WTC11 (cell line): ENCODE measurements at places on chromosomes 7 and 10. TPM values are rescaled to one million over a fixed set of nuclear protein-coding genes. Genes with fewer than 3 reads are reported as not detected.

Gene PILRA
- total RNA-seq, result 1.8 to 3.2 TPM (median 3.0 TPM) in 3 replicates

- no peak overlapping the region for H3K27ac ChIP-seq
- peaks cover 25% of the 10 kb centered on the region for H3K4me1 ChIP-seq
- no peak for DNase-seq
Observed at GRCh38 chr7:117076426-117076943, 123.2 kb downstream of the ST7 start.

Gene RELN
- total RNA-seq, result 0.20 to 0.53 TPM (median 0.44 TPM) in 3 replicates

DNA sequence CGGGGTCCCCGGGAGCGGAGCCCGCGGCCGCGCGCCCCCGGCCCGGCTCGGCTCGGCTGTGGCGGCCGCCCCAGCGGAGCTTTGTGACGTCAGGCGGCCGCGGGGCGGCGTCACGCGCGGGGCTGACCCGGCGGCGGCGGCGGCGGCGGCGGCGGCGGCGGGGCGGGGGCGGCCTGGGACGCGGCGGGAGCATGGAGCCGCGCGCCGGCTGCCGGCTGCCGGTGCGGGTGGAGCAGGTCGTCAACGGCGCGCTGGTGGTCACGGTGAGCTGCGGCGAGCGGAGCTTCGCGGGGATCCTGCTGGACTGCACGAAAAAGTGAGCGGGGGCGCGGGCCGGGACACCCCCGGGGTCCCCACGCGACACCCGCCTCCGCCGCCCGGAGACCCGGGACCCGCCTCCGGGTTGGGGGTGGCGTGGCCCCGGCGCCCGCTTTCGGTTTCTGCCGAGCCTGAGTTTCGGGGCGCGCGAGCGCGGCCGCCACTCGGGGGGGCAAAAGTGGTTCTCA lies at the start of gene PWWP2B:
PWWP2B (plus strand) TSS at position 165 of the 506 bp plus-strand sequence; CDS start at position 192, 27 bp downstream.
- H3K27me3 ChIP-seq, result peaks cover 4% of the 10 kb centered on the region; the same call in 1 of the 2 replicates
- H3K27ac ChIP-seq, result peak within 1 kb of the TSS; percentile 76
- no peaks in the 10 kb centered on the region for H3K36me3 ChIP-seq
- peak within 1 kb of the TSS; percentile 74 for H3K4me3 ChIP-seq
- peaks cover 17% of the 10 kb centered on the region for H3K4me1 ChIP-seq

GRCh38 chr10:75740541-75740940 lies 309.1 kb downstream of the LRMDA start:
- H3K4me1 ChIP-seq, result peaks cover 16% of the 10 kb centered on the region
- no peaks in the 10 kb centered on the region for H3K27me3 ChIP-seq
- H3K36me3 ChIP-seq, result no peaks in the 10 kb centered on the region; the same call in 1 of the 2 replicates
- no peak overlapping the region for H3K27ac ChIP-seq
- DNase-seq, result no peak
- H3K4me3 ChIP-seq, result no peak overlapping the region

- no peak overlapping the region for H3K4me3 ChIP-seq
- H3K27ac ChIP-seq, result no peak overlapping the region
- no peaks in the 10 kb centered on the region for H3K4me1 ChIP-seq
- no peaks in the 10 kb centered on the region for H3K27me3 ChIP-seq
- DNase-seq, result no peak
- no peaks in the 10 kb centered on the region for H3K36me3 ChIP-seq
Observed at GRCh38 chr10:86325158-86325557, 41.4 kb downstream of the GRID1 start.

DNA sequence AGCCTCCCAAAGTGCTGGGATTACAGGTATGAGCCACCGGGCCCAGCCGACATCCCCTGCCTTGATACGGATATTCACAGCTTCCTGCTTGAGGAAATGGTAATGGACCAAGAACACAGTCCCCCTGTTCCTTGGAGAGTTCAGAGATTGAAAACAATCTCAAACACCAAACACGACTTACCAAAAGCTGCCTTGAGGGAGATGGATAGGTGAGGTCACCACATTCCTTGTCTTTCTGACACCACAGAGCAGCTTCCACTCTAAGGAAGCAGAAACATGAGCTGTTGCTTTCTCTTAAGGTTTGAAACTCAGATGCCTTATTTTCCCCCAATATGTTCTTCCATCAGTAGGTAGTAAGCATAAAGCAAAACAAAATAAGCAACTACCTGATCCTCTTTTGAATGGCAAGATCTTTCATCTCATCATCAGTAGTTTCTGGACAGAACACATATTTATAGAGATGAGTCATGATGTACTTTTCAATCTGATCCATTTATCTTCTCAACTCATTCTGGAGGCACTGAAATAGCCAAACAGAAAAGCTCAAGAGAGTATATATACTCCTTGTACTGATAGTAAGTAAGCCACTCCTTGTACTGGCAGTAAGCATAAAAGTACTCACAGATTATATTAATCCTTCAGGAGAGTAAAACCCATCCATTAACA lies 199.1 kb upstream of the KCTD7 start:
- DNase-seq, result no peak
- no peaks in the 10 kb centered on the region for H3K36me3 ChIP-seq
- H3K4me1 ChIP-seq, result no peaks in the 10 kb centered on the region
- H3K27me3 ChIP-seq, result no peaks in the 10 kb centered on the region; the same call in 1 of the 2 replicates

Gene RBP3
- not detected in 3 replicates for total RNA-seq

GRCh38 chr7:2013381-2014311 lies 219.1 kb downstream of the MAD1L1 start:
- no peaks in the 10 kb centered on the region for H3K27me3 ChIP-seq
- H3K4me1 ChIP-seq, result no peaks in the 10 kb centered on the region
- peak; percentile 5 for DNase-seq
- peak overlapping the region; percentile 42; the same call in 1 of the 2 replicates for H3K27ac ChIP-seq
- no peaks in the 10 kb centered on the region for H3K36me3 ChIP-seq
- H3K4me3 ChIP-seq, result no peak overlapping the region

DNA sequence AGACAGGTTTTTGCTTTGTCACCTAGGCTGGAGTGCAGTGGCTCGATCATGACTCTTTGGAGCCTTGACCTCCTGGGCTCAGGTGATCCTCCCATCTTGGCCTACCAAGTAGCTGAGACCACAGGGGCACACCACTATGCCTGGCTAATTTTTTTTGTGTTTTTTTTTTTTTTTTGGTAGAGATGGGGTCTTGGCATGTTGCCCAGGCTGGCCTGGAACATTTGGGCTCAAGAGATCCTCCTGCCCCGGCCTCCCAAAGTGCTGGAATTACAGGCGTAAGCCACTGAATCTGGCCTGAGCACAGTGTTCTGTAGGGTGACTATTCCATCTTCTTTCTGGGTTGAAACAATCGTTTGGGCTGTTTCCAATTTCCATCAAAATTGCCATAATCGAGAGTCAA lies 1.5 kb upstream of the MUC3A start:
- no peaks in the 10 kb centered on the region; the same call in 1 of the 2 replicates for H3K27me3 ChIP-seq
- no peak overlapping the region for H3K27ac ChIP-seq
- DNase-seq, result no peak
- H3K4me1 ChIP-seq, result peaks cover 48% of the 10 kb centered on the region
- H3K36me3 ChIP-seq, result peaks cover 13% of the 10 kb centered on the region

GRCh38 chr7:142385491-142386340 lies 127.9 kb upstream of the PRSS58 start:
- peaks cover 14% of the 10 kb centered on the region for H3K4me1 ChIP-seq
- peaks cover 7% of the 10 kb centered on the region for H3K27me3 ChIP-seq
- DNase-seq, result peak; percentile 57

GRCh38 chr7:33702514-33703054 lies 202.8 kb upstream of the BMPER start:
- no peak overlapping the region for H3K27ac ChIP-seq
- no peak overlapping the region for H3K4me3 ChIP-seq
- H3K36me3 ChIP-seq, result peaks cover 35% of the 10 kb centered on the region
- no peak for DNase-seq
- peaks cover 49% of the 10 kb centered on the region for H3K27me3 ChIP-seq
- peaks cover 48% of the 10 kb centered on the region for H3K4me1 ChIP-seq

GRCh38 chr10:55374917-55375316 lies 573.9 kb upstream of the PCDH15 start:
- no peaks in the 10 kb centered on the region for H3K36me3 ChIP-seq
- H3K27me3 ChIP-seq, result no peaks in the 10 kb centered on the region
- peaks cover 9% of the 10 kb centered on the region for H3K4me1 ChIP-seq
- no peak overlapping the region for H3K4me3 ChIP-seq
- no peak overlapping the region for H3K27ac ChIP-seq

- DNase-seq, result no peak
- no peak overlapping the region for H3K4me3 ChIP-seq
- peaks cover 24% of the 10 kb centered on the region for H3K36me3 ChIP-seq
- H3K4me1 ChIP-seq, result no peaks in the 10 kb centered on the region
- H3K27ac ChIP-seq, result no peak overlapping the region
Observed at GRCh38 chr10:112465299-112465883, 18.4 kb downstream of the VTI1A start.

GRCh38 chr10:127962205-127962604 lies 55.3 kb downstream of the PTPRE start:
- H3K27me3 ChIP-seq, result no peaks in the 10 kb centered on the region
- H3K36me3 ChIP-seq, result no peaks in the 10 kb centered on the region

GRCh38 chr7:137418841-137419240 lies 75.3 kb upstream of the PTN start:
- no peak overlapping the region for H3K27ac ChIP-seq
- H3K27me3 ChIP-seq, result no peaks in the 10 kb centered on the region
- peaks cover 5% of the 10 kb centered on the region; the same call in 1 of the 2 replicates for H3K36me3 ChIP-seq
- no peak overlapping the region for H3K4me3 ChIP-seq
- H3K4me1 ChIP-seq, result no peaks in the 10 kb centered on the region
- no peak for DNase-seq

GRCh38 chr10:131430716-131431412 lies 119.3 kb upstream of the TCERG1L start:
- no peak overlapping the region for H3K27ac ChIP-seq
- DNase-seq, result no peak
- no peaks in the 10 kb centered on the region for H3K4me1 ChIP-seq
- H3K4me3 ChIP-seq, result no peak overlapping the region

Gene TRIL
- total RNA-seq, result 3.0 to 4.6 TPM (median 4.3 TPM) in 3 replicates

Gene SPAM1
- not detected in 3 replicates for total RNA-seq

DNA sequence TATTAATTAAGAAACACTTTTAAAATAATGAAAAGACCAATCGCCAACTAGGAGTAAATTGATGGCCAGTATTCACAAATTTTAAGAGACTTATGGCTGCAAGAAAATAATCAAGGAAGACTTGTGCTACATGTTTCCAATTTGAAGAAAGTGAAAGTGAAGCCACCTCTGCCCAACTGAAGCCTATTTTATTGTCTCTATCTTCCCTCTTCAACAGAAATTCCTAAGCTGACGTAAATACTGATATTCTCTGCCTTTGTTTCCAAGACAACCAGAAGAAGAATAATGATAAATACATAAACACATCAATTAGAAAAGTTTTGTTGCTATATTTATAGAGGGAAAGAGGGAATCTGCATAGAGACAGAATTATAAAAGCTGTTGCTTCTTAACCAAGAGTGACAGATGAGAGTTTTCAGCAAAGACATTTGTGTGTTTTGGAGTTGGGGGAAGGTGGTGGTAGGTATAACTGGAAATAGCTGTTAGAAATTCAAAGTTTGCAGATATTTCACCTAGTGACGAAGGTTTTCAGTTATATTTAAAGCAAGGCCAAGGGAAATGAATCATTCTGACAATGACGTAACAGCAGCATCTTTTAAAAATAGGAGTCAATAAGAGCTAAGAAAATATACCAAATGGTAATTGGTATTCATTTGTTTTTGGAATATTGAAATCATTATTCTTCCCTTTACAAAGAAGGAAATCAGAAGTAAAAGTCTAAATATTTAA lies 576.6 kb upstream of the SORCS1 start:
- H3K4me1 ChIP-seq, result no peaks in the 10 kb centered on the region
- no peak for DNase-seq
- H3K27ac ChIP-seq, result no peak overlapping the region
- H3K27me3 ChIP-seq, result no peaks in the 10 kb centered on the region

DNA sequence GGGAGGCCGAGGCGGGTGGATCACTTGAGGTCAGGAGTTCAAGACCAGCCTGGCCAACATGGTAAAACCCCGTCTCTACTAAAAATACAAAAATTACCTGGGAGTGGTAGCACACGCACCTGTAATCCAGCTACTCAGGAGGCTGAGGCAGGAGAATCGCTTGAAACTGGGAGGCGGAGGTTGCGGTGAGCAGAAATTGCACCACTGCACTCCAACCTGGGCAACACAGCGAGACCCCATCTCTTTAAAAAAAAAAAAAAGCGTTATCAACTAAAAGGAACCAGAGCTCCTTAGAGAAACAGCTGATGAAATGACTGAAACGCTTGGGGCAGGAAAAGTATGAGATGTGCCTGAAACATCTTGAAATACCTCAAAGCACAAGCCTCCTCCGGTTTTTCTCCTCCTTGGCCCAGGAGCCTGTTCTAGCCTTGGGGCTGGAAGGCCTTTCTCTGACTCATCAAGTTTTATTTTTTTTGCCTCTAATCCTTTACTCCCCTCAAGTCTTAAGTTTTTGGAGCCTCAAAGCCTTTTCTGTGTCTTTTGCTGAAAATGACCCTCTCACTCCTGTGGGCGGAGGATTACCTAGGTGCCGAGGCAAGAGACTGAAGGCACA lies 2.6 kb upstream of the METTL27 start:
- no peak overlapping the region for H3K4me3 ChIP-seq
- no peak overlapping the region for H3K27ac ChIP-seq
- DNase-seq, result no peak
- peaks cover 2% of the 10 kb centered on the region; the same call in 1 of the 2 replicates for H3K36me3 ChIP-seq

- no peak overlapping the region for H3K27ac ChIP-seq
- no peak overlapping the region for H3K4me3 ChIP-seq
- peaks cover 20% of the 10 kb centered on the region; the same call in 1 of the 2 replicates for H3K36me3 ChIP-seq
- no peaks in the 10 kb centered on the region for H3K27me3 ChIP-seq
- DNase-seq, result no peak
Observed at GRCh38 chr7:117776224-117776623, 97.0 kb downstream of the CTTNBP2 start.

Gene GNAT3
- total RNA-seq, result not detected in 3 replicates

Gene ANKRD61
- not detected in 3 replicates for total RNA-seq

Gene MOGAT3
- 0.81 to 0.92 TPM (median 0.82 TPM) in 3 replicates for total RNA-seq

DNA sequence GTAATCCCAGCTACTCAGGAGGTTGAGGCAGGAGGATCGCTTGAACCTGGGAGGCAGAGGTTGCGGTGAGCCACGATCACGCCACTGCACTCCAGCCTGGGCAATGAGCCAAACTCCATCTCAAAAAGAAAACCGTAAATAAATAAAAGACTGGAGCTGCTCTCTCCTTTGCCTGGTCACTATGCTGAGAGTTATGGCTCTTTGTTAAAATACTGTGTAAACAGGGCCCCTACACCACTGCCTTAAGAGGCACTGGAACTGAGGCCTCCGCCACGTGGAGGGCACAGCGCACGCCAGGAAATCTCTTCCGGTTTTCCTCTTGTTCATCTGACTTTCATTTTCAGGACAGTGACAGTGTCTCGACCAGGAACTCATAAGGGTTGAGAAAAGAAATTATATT lies 123.3 kb downstream of the PAXIP1 start:
- H3K4me1 ChIP-seq, result no peaks in the 10 kb centered on the region
- no peak for DNase-seq
- peaks cover 11% of the 10 kb centered on the region for H3K27me3 ChIP-seq
- H3K4me3 ChIP-seq, result no peak overlapping the region
- peaks cover 50% of the 10 kb centered on the region for H3K36me3 ChIP-seq

Gene PSD
- total RNA-seq, result 10.2 to 12.5 TPM (median 10.4 TPM) in 3 replicates

GRCh38 chr7:31724696-31725095 lies 37.7 kb downstream of the PPP1R17 start:
- no peak overlapping the region for H3K4me3 ChIP-seq
- no peak for DNase-seq
- peaks cover 6% of the 10 kb centered on the region; the same call in 1 of the 2 replicates for H3K27me3 ChIP-seq
- H3K36me3 ChIP-seq, result 0 out of 2 replicates have a peak, but pooled peaks cover 2% of the 10 kb centered on the region

GRCh38 chr7:130494431-130494858 lies 2.6 kb downstream of the MEST start:
- peaks cover 24% of the 10 kb centered on the region for H3K36me3 ChIP-seq
- no peak overlapping the region for H3K4me3 ChIP-seq
- DNase-seq, result no peak
- H3K27me3 ChIP-seq, result peaks cover 13% of the 10 kb centered on the region
- no peak overlapping the region for H3K27ac ChIP-seq

- no peak overlapping the region for H3K27ac ChIP-seq
- H3K36me3 ChIP-seq, result peaks cover 9% of the 10 kb centered on the region; the same call in 1 of the 2 replicates
- H3K27me3 ChIP-seq, result no peaks in the 10 kb centered on the region
- H3K4me3 ChIP-seq, result no peak overlapping the region
- DNase-seq, result no peak
- H3K4me1 ChIP-seq, result peaks cover 44% of the 10 kb centered on the region
Observed at GRCh38 chr10:32323051-32323450, 23.9 kb downstream of the EPC1 start.

Gene CPSF4
- total RNA-seq, result 79.1 to 109 TPM (median 85.8 TPM) in 3 replicates

Gene AUTS2
- total RNA-seq, result 49.6 to 50.8 TPM (median 50.0 TPM) in 3 replicates
